ENCODE measurements at places on chromosomes 3 and 15.
A peak's percentile ranks its signal among the peaks of the same experiment; 100 is the strongest.

DNA sequence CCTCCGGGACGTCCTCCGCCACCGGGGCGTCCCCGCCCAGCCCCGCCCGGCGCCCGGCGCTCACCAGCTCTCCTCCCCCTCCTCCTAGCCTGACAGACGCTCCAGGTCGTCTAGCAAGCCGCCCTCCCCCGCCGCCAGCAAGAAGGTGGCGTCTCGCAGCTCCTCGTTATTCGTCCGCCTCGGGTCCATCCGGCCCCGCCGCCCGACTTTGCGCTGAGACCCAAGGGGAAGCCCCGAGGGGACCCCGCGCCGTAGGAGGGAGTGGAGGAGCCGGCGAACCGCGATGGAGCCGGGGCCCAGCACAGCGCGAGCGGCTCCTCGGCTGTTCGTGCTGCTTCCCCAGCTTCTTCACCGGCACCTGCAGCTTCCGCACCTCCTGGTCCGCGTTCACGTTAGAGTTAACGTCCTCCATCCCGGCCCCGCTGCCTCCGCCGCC, 26.3 kb upstream of the MTHFS start:
- peak; percentile 22 for DNase-seq

DNA sequence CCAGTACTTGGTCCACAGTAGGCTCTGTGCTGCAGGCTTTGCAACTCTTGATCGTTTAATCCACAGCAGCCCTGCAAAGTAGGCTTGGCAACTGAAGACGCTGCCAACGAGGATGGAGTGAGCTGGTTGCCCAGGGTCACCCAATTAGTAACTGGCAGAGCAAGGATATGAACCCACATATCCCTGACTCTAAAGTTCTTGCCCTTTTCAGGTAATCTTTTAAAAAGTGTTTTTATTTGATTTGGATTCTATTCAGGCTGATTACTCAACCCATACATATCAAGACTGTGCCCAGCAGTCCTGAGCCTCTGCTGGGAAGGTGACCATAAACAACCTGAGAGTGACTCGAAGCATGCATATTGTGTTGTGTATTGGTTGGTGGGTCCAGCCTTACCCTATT, 50.3 kb downstream of the PSMD6 start:
- no peak for DNase-seq

GRCh38 chr15:45587863-45588170, 638 bp downstream of the BLOC1S6 start:
- DNase-seq: no peak

- no peak for DNase-seq
Measured at GRCh38 chr15:62287066-62287857, 122.2 kb upstream of the C2CD4B start.

DNA sequence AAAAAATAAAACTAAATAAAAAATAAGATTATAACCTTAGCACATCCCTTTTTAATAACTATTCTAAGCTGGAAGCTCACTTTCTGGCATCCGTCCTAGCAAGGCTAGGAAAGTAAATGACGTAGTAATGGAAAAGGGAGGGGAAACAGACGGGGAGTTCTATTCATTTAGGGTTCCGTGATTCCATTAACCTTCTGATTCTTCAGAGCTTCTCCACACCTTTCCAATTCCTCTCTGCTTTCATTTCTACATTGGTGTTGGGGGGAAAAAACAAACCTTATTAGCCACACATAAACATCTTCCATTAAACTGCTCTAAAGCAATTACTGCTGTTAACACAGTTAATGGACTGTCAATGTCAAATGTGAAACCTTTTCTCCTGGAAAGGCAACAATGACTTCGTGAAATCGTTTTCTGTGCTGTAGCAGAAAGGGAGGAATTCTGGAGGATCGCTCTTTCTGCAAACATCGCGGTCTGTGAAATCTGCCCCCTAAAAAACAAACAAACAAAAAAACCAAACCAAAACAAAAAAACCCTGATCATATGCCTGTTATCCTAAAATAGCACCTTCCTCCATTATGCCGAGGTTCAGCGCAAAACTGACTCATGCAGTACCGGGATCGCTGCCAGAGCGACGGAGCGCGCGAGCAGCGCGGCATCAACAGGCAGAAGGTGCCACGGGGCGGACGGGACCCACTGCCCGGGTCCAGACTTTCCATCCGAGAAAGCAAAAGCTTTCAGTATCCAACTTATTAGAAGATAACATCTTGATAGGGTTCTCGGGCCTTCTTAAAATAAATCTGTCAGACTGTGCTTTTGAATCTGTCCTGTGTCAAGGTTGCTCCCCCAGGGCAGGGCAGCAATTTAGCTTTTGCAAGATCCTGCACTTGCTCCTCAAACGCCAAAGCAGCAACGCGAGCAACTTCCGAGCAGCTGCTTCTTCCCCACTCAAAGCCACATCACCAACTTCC, 156.2 kb downstream of the FGF12 start:
- peak; percentile 58 for DNase-seq

- no peak for DNase-seq
Measured at GRCh38 chr3:49652903-49653415, 21.2 kb upstream of the APEH start.

GRCh38 chr15:100075229-100075628, 266.5 kb downstream of the ADAMTS17 start:
- no peak for DNase-seq

GRCh38 chr3:95923496-95924210, 890.7 kb upstream of the EPHA6 start:
- DNase-seq: peak; percentile 99

GRCh38 chr15:34808016-34808415, 12.7 kb upstream of the ACTC1 start:
- peak; percentile 10 for DNase-seq

Measured in fibroblast of the aortic adventitia (primary cell).